ENCODE measurements at places on chromosomes 12 and 14.

- DNase-seq: no peak
These were observed 16.3 kb upstream of the CYP46A1 start for GRCh38 chr14:99667821-99668220.

- DNase-seq: no peak
These were observed at the start of gene CACNA1C for GRCh38 chr12:2052826-2053678. Gene CACNA1C (plus strand): TSS chr12:2052987. CDS start chr12:2053563, 576 bp downstream.

- DNase-seq: no peak
These were observed 11.0 kb downstream of the DLGAP5 start for GRCh38 chr14:55180434-55180833.

GRCh38 chr14:91396013-91396660 is 21.5 kb downstream of the CCDC88C start:
- no peak for DNase-seq

DNA sequence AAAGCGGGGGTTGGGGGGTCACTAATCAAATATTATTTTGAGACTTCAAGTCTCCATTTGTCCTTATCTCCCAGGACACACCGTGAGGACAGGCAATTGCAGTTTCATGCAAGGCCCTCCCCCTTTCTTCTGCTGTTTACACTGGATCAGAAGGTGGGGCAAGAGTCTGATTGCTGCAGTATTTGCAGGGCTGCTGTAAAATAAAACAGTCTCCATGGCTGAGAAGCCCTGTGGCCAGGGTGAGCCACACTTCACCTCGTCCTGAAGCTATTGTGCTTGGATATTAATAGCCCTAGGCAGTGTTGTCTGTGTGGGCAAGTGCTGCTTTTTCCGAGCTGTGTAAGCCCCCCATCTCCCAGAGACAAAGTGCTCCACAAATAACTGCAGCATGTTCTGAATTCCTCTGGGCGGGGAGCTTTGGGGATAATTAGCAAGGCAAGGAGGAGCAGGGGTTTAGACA is 187.4 kb upstream of the NTF3 start:
- no peak for DNase-seq

All from stimulated activated CD8-positive, alpha-beta memory T cell treated with anti-CD3 and anti-CD28 coated beads, Interleukin-7, amount 100 ng/mL, for 4 hours (primary cell).